ENCODE measurements at places on chromosomes 16 and 17. TPM values are rescaled to one million over a fixed set of nuclear protein-coding genes. Genes with fewer than 3 reads are reported as not detected.

DNA sequence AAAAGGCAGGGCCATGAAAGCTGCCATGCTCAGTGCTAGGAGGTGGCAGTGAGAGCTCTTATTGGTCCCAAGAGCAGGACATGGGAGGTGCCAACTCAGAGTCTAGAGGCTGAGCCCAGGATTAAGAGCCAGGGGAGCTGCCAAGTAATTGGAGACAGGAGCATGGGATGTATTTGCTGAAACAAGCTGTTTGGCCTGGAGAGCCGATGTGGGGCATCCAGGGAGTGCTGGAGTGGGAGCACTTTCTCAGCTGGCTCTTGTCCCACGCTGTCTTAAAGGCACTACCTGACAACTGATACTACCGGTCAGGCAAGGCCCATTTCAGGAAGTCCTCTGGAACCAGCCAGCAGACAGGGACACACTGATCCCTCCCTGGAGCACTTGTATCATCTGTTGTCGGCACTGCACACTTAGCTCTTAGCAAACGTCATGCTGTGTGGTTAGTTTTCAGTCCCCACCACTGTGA, 19.3 kb downstream of the ANKFN1 start:
- DNase-seq = no peak
- H3K27me3 ChIP-seq = no peaks in the 10 kb centered on the region
- no peaks in the 10 kb centered on the region for H3K4me1 ChIP-seq
- H3K4me3 ChIP-seq = no peak overlapping the region
- H3K27ac ChIP-seq = no peak overlapping the region
- H3K36me3 ChIP-seq = no peaks in the 10 kb centered on the region

DNA sequence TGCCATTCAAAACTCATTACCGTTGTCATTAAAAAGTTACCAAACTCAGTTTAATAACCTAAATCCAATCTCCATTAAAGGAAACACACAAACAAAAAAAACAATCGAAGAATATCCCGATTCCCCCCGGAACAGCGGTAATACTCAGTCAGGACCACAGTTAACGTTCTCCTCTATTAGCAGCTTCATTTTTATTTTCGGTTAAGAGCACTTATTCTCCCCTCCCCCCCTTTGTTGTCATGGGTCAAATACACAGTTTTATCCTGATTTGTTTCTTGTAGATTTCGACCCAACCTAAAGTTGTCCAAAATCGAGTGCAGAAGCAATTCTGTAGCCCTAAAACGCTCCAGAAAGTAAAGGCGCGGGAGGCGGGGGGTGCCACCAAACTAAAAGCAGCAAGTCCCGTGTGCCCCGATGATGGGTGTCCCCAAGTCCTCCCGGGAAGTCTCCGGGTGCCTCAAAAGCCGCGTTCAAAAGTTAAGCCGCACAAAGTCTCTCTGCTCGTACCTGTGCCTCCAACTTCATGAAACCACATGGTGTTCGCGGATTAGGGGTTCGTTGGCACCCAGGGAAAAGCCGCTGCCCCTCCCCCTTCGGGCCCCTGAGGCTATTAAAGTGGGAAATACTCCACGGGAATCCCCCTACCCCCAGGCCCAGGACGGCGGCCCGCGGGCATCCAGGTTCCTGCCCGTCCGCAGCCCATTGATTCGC, 996 bp downstream of the SUMO2 start:
- no peaks in the 10 kb centered on the region for H3K4me1 ChIP-seq
- no peak for DNase-seq
- H3K27ac ChIP-seq = peak overlapping the region; percentile 98
- H3K27me3 ChIP-seq = no peaks in the 10 kb centered on the region
- H3K4me3 ChIP-seq = peak overlapping the region; percentile 98

- H3K27ac ChIP-seq = no peak overlapping the region
- H3K4me3 ChIP-seq = peak overlapping the region; percentile 51
- H3K36me3 ChIP-seq = no peaks in the 10 kb centered on the region
- H3K27me3 ChIP-seq = no peaks in the 10 kb centered on the region
Observed at GRCh38 chr16:3180445-3180878, 7.5 kb upstream of the OR1F1 start.

DNA sequence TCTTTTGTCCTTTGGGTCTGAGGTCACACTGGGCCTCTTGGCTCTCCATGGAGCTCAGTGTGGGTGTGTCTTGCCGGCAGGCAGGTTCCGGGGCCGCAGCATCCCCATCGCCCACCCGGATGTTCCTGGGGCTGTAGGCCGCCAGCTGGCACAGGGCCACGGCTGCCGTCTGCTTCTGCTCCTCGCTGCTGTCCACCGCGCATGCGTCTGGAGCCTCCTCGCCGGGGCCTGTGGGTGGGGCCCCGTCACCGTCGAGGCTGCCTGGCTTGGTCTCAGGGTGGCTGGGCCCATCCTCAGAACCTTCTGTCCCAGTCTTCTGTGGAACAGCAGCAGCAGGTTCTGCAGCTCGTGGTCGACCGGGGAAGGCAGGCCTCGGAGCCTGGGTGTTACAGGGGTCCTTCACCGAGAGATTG, 9.6 kb downstream of the ZNF750 start:
- H3K27me3 ChIP-seq = no peaks in the 10 kb centered on the region
- H3K27ac ChIP-seq = no peak overlapping the region
- H3K36me3 ChIP-seq = peaks cover 17% of the 10 kb centered on the region
- H3K4me3 ChIP-seq = no peak overlapping the region
- H3K4me1 ChIP-seq = no peaks in the 10 kb centered on the region

- no peak for DNase-seq
- no peak overlapping the region for H3K4me3 ChIP-seq
- no peak overlapping the region for H3K27ac ChIP-seq
- no peaks in the 10 kb centered on the region for H3K27me3 ChIP-seq
Observed at GRCh38 chr17:61768405-61768804, 94.9 kb downstream of the BRIP1 start.

- no peak for DNase-seq
- H3K36me3 ChIP-seq = no peaks in the 10 kb centered on the region
- H3K27me3 ChIP-seq = no peaks in the 10 kb centered on the region
- H3K4me1 ChIP-seq = no peaks in the 10 kb centered on the region
- H3K27ac ChIP-seq = no peak overlapping the region
- H3K4me3 ChIP-seq = no peak overlapping the region
Observed at GRCh38 chr16:11092788-11093571, 148.6 kb downstream of the CLEC16A start.

DNA sequence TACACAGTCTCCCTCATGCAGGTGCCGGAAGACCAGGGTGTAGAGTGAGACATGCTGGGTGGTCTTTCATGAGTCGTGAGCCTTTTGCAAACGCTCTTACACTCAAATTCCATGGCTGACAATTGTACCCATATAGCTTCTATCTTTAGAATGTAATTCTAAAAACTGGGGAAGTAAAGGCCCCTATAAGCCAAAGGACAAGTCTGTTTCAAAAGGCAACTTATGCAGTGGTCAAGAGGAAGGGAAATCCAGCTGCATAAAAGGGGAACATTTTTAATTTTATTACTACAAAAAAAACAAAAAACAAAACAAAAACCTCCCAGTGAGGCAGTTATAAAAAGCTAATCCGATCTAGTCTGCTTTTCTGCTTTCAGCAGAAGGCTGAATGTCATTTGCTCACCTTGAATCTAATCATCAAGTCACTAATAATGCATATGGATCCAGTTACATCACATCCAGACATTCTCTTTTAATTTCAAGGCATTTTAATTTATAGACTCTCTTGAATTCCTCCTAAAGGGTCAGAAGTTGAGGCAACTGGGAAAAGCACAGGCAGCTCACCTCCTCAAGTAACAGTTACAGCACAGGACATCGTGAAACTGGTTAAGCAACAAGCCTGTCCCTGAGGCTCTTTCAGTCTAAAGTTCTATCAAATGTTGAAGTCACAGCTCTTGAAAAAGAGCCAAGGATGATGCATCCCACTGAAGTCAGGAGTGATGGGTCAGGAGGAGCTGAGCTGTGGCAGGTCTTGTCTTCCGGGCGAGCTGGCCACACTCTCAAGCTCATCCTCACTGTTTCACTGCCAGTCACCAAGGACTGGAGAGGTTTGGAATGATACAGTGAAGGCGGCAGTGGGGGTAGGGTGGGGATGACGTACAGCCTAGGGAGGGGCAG, 99.7 kb downstream of the VPS53 start:
- DNase-seq = no peak
- H3K27ac ChIP-seq = no peak overlapping the region
- no peaks in the 10 kb centered on the region for H3K27me3 ChIP-seq
- no peaks in the 10 kb centered on the region for H3K36me3 ChIP-seq

The KRTAP3-1 gene
- not detected for total RNA-seq
